HepG2 (cell line): ENCODE measurements at places on chromosomes 1 and 21. TPM values are rescaled to one million over a fixed set of nuclear protein-coding genes. Genes with fewer than 3 reads are reported as not detected.

Gene GPR25
- not detected in 2 replicates for total RNA-seq

Gene NBPF10
- 0.36 and 0.49 TPM in 2 replicates for total RNA-seq

Gene KCNJ9
- not detected in 2 replicates for total RNA-seq

Gene CFHR2
- total RNA-seq, result not detected in 2 replicates

Gene MYBPH
- not detected in 2 replicates for total RNA-seq

Gene DNAJC6
- total RNA-seq, result 0.80 and 1.0 TPM in 2 replicates

Gene ZNF593OS
- not detected in 2 replicates for total RNA-seq

Gene FCRL1
- not detected in 2 replicates for total RNA-seq

Gene CHODL
- total RNA-seq, result not detected in 2 replicates

Gene GPR61
- not detected in 2 replicates for total RNA-seq

Gene SPATA21
- total RNA-seq, result 0.21 and 0.80 TPM in 2 replicates

Gene LCE1C
- not detected in 2 replicates for total RNA-seq
